Renal cortical epithelial cell (primary cell): ENCODE measurements at places on chromosomes 1 and 21.

- no peak for DNase-seq
Observed at GRCh38 chr1:14148526-14148925, 448.5 kb downstream of the PRDM2 start.

- DNase-seq = no peak
Observed at GRCh38 chr1:167276969-167277368, 56.3 kb downstream of the POU2F1 start.

DNA sequence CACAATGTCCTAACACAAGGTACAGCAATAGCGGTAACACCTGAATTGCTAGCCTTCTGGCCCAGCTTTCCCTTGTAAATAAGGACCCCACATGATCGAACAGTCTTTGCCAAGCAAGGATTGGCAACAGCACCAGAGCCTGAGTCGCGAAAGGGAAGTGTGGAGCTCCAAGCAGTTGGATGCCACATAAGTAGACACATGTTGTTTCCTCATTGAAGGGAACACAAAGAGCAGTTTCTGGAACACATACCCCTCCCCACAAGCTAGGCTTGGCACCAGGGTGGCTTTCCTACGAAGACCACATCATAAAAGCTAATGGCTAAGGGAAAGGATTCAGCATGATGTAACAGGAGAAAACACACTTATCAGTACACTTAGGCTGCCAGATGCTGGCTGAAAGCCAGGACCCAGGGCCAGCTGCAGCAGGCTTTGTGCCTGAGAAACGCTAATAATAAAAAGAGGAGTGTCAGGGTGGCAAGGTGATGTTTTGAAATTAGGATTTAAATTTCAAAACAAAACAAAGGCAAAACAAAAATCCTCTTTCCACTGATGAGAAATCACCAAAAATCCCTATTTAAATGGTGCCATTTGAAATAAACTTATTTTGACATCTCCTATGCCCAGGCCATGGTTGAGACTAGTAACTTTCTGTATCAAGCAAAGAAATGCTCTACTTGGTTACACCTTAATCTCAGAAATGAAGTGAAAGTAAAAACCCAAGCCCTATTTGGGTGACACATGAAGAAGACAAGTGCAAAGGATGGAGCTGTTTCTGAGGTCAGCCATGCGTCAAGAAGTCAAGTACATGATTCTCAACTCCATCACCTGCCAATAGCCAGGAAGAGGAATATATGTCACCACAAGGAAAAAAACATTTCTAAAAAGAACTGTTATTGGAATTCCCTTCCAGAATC is 11.9 kb upstream of the CPLANE2 start:
- DNase-seq = peak; percentile 91

- DNase-seq = no peak
Observed at GRCh38 chr1:109304226-109304920, 2.4 kb downstream of the MYBPHL start.

- peak; percentile 91 for DNase-seq
Observed at GRCh38 chr1:27968692-27969091, 8.9 kb downstream of the XKR8 start.

DNA sequence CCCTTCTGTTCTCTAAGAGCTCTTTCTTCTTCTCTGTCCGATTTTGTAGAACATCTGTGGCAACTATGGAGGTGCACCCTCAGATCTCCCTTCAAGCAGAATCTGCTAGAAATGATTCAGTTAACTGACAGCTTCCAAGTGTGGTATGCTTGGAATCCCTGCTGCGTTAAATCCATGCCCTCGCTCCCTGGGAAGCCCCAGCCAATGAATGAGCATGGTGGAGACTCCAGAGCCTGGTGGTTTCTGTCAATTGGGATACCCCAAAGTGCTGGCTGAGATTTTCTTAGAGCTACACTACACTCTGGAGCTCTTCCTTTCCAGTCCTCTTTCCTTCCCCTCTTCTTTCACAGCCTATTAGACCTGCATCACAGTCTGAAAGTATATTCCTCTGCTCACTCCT is 116.3 kb upstream of the C1orf21 start:
- DNase-seq = peak; percentile 36

GRCh38 chr1:17903386-17903785 is 148.3 kb downstream of the ACTL8 start:
- DNase-seq = peak; percentile 14

DNA sequence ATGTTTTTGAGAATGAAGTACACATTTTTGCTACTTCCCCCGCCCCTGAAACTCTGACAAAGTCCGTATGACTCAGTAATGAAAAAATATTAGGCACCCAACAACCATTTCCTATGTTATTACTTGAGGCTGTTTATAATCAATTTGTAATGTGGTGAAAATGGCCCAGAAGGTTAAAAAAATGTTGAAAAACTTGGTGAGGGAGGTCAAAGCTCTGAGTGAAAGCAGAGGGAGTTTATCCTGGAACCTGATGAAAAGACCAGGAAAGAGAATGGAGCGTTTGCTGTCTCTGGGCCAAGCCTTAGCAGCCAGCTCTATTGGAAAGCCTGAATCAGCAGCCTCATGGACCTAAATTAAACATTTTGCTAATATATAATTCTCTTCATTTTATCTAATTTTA is 367.7 kb upstream of the NEGR1 start:
- no peak for DNase-seq

DNA sequence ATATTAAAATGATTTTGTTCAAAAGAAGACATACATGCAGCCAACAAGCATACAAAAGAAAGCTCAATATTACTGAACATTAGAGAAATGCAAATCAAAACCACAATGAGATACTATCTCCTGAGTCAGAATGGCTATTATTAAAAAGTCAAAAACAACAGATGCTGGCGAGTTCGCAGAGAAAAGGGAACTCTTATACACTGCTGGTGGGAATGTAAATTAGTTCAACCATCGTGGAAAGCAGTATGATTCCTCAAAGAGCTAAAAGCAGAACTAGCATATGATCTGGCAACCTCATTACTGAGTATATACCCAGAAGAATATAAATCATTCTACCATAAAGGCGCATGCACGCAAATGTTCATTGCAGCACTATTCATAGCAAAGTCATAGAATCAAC is 126.0 kb upstream of the HMCN1 start:
- no peak for DNase-seq

GRCh38 chr1:199242601-199243000 is 603.8 kb downstream of the PTPRC start:
- DNase-seq = no peak

GRCh38 chr1:178941261-178941689 is 70.4 kb upstream of the ANGPTL1 start:
- no peak for DNase-seq

GRCh38 chr1:7111853-7112252 is 326.6 kb downstream of the CAMTA1 start:
- DNase-seq = no peak

- no peak for DNase-seq
Observed at GRCh38 chr1:102588536-102588935, 519.8 kb downstream of the COL11A1 start.

- DNase-seq = peak; percentile 88
Observed at GRCh38 chr1:28056129-28056925, 32.1 kb downstream of the EYA3 start.

DNA sequence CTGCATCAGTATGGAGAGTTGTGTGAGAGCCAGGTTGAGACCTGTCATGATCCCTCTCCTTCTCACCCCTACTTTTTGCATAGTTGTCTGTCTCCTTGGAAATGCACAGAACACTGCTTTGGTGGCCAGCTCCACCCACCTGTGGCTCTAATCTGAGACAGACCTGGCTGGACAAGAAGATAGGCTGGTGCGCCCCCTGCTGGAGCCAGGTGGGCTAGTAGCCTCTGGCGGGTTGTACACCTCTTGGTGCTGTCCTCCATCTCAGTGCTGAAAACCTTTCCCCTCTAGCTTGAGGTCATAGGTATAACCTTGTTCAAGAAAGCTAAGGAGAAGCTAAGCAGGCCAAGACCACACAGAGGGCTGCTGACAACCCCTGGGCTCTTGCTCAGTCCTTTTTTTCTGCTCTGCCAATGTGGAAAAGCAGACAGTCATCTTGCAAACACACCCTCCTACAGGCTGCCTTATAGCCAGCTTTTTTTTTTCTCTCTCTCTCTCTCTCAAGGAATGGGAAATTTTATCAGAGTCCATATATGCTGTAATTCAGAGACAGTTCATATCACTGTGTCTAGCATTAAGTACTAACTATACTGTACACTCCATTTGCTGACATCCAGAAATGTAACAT is 58.8 kb upstream of the SPATA6 start:
- DNase-seq = peak; percentile 46

DNA sequence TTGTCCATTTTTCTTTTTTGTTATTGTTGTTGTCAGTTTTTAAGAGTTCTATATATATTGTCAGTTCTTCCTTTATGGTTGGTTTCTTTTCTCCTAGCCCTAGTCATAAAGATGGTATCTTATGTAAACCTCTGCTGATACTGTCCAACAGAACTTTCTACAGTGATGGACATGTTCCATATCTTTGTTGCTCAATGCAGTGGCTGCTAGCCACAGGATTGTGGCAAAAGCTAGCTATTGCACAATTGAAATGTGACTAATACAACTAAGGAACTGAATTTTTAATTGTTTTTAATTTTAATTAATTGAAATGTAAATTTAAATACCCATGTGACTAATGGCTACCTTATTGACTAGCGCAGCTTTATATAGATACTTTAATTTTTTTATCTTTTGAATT is 411.8 kb upstream of the PTBP2 start:
- DNase-seq = peak; percentile 83

GRCh38 chr1:233635765-233636502 is 22.0 kb downstream of the KCNK1 start:
- peak; percentile 52 for DNase-seq

- no peak for DNase-seq
Observed at GRCh38 chr1:24481843-24482610, 20.6 kb upstream of the RCAN3 start.

DNA sequence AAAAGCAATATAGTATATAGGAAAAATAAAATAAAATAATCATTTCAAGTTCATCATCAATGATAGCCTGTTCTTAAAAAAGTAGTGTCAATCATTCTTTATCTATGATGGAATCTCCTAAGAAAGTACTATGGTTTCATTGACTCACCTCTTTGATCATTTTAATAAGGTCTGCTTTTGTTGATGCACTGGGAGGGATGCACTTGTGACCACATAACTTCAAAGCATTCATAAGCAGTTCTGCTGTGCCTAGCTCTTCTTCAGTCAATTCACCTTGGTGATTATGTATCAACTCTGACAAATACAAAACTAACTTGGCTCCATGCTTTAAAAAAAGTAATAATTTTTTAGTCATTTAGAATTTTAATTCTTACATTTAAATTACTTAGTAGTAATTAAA is 84.8 kb upstream of the GNG4 start:
- no peak for DNase-seq

DNA sequence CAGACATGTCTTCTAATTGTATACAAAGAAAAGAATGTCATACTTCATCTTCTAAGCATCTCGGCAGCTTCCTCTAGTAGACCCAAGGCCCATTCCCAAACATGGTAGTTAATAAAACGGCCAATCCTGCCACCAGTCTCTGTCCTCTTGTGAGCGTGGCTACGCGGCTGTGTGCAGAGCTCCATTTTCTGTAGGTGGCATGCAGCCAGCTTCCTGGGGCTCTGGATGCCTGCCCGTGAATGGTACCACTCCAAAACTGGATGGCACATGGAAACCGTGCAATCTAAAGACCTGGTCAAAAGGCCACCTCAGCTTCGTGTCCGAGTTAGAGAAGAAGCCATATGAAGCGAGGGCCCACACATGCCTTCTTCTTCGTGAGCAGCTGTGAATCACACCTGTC is 110.7 kb downstream of the SIPA1L2 start:
- DNase-seq = no peak

DNA sequence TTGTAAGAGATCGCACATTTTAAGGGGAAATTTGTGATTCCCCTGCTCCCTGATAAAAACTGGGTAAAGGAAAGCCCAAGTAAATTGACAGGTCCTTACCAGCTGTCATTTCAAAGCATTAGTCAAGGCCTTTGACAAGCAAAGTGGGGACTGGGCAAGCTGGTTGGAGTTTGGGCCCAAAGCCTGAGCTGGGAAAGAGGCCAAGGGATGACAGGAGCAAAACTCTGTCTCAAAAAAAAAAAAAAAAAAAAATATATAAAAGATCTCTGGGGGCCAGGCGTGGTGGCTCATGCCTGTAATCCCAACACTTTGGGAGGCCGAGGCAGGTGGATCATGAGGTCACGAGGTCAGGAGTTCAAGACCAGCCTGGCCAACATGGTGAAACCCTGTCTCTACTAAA is 36.9 kb downstream of the SLC2A1 start:
- no peak for DNase-seq

DNA sequence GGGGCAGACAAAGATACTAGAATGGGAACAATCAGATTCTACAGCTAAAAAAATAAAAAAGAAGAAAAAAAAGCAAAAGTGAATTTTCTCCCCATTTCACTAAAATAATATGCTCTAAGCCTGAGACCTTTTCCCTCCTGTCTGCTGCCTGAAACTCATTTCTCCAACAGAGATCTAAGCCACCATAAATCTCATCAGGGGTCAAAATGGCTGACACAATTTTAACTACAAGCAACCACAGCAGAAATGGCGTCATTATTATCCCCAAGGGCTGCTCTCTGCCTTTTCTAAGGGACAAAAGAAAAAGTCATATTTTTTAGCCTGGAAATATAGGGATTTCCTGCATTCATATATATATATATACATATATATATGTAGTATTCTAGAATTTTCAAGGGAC is 183.7 kb upstream of the CAMK1G start:
- no peak for DNase-seq

DNA sequence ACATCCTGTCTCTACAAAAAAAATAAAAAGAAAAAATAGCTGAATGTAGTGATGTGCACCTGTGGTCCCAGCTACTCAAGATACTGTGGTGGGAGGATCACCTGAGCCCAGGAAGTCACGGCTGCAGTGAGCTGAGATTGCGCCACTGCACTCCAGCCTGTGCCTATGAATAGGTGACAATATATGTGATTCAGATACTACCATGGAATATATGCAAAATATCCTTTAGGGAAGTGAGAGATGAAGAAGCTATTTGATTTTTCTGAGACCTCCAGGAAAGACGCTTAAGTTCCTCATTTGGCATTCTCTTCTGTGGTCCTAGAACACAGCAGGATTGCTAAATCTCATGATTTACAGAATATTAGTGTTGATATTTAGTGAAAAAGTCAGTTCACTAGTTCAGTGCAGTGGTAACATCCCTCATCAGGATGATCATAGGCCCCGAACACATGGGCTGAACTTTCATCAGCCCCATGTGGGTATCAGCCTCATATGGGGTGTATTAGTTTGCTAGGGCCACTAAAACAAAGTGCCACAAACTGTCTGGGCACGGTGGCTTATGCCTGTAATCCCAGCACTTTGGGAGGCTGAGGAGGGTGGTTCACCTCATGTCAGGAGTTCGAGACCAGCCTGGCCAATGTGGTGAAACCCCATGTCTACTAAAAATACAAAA is 6.0 kb upstream of the VASH2 start:
- DNase-seq = no peak

DNA sequence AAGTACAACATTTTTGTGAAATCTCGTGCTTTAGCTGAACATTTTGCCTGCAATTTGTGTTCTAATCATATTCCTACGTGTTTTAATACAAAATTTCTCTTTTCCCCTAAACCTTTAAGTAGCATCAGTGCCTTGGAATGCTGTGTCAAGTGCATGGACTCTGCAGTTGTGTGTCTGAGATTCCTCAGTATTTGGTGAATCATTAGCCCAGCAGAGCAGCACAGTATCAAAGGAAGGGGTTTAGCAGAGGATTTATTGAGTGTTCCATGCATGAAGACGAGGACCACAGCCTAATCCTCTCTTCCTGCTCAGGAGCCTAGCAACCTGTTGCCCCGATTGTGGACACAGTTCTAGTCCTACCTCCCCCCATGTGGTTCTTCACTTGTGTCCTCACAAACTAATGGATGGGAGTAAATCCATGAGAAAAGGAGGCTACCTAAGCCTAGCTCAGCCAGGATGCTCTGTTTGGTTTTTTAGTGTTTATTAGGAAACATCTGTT is 29.3 kb upstream of the PCP4 start:
- DNase-seq = peak; percentile 39

- DNase-seq = peak; percentile 52
Observed at GRCh38 chr1:107739201-107739600, 225.8 kb downstream of the VAV3 start.
